SJSA1 (cell line): ENCODE measurements at places on chromosomes 3 and 15. TPM values are rescaled to one million over a fixed set of nuclear protein-coding genes. Genes with fewer than 3 reads are reported as not detected.

- H3K4me3 ChIP-seq = peak overlapping the region; percentile 99
- peak overlapping the region; percentile 89 for H3K27ac ChIP-seq
- no peaks in the 10 kb centered on the region for H3K27me3 ChIP-seq
- peaks cover 18% of the 10 kb centered on the region for H3K36me3 ChIP-seq
- peaks cover 32% of the 10 kb centered on the region for H3K4me1 ChIP-seq
These were observed 656 bp downstream of the CD47 start for GRCh38 chr3:108090049-108090700.

- H3K27me3 ChIP-seq = no peaks in the 10 kb centered on the region
- H3K4me1 ChIP-seq = peaks cover 13% of the 10 kb centered on the region
- no peak overlapping the region for H3K4me3 ChIP-seq
- peak; percentile 36 for DNase-seq
These were observed 16.1 kb upstream of the TM4SF1 start for GRCh38 chr3:149393345-149394160.

The NPAP1 gene
- not detected in 2 replicates for total RNA-seq

The ARGFX gene
- total RNA-seq = not detected in 2 replicates

DNA sequence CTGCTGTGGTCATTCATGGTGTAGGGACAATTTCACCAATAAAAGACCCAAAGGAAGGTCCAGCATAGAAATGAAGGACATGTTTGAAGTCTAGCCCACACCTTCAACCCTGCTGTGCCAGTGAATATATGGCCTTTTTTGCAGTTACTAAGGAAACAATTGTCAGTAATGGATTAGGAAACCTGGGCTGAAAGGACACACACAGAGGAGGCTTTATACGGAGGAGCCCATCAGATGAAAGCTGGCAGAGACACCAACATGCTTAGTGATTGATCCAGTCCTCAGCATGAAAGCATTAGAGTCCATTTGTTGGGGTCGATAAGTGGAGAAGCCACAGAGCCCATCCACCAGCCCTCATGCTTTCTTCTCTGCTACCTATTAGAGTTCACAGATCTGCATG lies 584.3 kb downstream of the AGBL1 start:
- DNase-seq = no peak
- no peak overlapping the region for H3K4me3 ChIP-seq
- no peaks in the 10 kb centered on the region for H3K4me1 ChIP-seq

DNA sequence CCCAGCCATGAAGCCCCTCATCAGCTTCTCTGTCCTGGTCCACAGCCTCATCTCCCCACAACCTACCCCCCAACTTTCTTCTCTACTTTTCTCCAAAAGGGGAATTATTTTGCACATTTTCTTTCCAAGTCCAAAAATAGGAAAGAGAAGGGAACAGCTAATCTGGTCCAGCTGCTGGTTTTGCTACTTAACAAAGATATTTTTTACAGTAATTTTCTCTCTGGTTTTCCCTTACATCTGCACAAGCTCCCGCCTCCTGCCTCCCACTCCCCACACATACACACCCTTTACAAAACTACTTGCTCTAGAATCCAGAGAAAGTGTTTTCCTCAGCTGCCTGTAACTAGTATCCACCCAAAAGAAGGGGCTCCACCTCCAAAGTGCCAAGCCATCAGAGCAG lies 177.2 kb downstream of the POLR2M start:
- no peak for DNase-seq
- no peaks in the 10 kb centered on the region for H3K36me3 ChIP-seq

DNA sequence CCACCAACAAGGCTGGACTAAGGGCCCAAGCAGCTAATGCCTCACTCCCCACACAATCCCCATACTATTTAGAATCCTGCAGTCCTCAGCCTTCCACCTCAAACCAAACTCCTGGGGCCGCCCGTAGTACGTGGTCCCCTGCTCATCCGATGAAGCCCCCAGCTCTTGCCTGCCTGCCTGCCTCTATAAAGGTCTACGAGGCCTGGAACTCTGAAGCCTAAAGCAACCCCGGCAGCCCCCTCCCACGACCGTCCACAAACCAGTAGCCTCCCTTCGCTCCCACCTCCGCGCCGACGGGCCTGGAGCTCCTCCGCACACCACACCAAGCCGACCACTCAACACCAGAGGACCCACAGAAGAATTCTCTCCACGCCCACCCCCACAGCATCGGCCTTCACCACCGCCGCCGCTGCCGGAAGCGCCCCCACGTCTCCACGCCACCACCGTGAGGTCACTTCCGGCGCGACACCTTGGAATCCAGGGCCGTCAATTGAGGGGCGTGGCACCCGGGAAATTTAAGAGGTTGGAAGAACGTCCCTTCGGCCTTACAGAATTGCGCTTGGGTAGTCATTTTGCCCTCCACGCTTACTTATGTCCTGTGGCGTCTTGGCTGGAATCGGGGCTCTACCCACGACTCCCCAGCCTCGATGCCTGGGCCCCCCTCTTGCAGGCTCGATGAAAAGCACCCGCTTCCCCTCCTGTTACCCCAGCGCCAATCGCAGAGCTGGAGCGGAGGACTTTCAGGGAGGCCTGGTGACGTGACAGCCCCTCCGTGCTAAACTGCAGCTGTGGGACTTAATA lies at the start of gene EDC3:
EDC3 (minus strand) TSS at position 428 of the 801 bp plus-strand sequence. CDS start 20,900 bp downstream, outside the sequence.
- peak within 1 kb of the TSS; percentile 82 for H3K4me3 ChIP-seq
- peaks cover 6% of the 10 kb centered on the region for H3K27me3 ChIP-seq
- DNase-seq = peak; percentile 89
- peaks cover 13% of the 10 kb centered on the region for H3K4me1 ChIP-seq

The SKIC8 gene
- total RNA-seq = 103 and 171 TPM in 2 replicates

DNA sequence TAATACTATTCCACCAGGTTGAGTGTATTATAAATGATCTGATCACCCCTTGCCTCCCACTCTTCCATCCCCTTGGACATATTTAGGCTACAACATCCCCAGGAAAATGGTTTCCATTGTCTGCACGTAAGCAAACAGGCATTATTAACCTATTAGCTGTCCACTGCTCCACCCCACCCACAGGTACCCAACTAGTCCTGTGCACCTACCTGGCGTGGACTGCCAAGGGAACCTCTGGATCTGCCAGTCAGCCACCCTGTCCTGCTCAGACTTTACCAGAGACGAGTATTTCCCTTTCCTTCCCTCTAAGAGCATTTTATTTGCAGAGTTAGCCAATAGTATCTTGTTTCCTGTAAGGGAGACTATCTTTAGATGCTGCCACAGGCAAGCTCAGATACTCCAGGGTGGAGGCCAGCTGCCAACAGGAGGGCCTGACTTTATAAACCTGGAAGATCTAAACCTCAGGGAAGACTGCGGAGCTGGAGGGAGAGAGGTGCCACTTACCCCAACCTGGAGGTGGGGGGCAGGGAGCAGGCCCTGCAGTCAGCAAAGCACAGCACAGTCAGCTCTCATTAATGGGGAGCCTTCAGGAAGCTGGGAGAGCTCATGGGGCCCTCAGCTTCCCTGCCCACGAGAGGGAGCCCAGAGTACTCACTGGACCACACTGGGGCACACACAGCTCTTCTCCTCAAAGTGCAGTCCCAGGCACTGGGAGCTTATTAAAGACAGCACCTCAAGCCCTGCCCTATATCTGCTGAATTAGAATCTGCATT lies at the start of gene CX3CR1:
CX3CR1 (minus strand) TSS at position 292 of the 773 bp plus-strand sequence. CDS start 13,527 bp downstream, outside the sequence.
- no peak within 1 kb of the TSS for H3K27ac ChIP-seq
- no peak within 1 kb of the TSS for H3K4me3 ChIP-seq
- H3K36me3 ChIP-seq = no peaks in the 10 kb centered on the region
- no peak for DNase-seq
- H3K27me3 ChIP-seq = no peaks in the 10 kb centered on the region
